Coronary artery (tissue), 2 donors: ENCODE measurements at places on chromosomes 4 and X.

GRCh38 chrX:107730991-107731766 is 44.4 kb downstream of the TSC22D3 start:
- DNase-seq: no peak

DNA sequence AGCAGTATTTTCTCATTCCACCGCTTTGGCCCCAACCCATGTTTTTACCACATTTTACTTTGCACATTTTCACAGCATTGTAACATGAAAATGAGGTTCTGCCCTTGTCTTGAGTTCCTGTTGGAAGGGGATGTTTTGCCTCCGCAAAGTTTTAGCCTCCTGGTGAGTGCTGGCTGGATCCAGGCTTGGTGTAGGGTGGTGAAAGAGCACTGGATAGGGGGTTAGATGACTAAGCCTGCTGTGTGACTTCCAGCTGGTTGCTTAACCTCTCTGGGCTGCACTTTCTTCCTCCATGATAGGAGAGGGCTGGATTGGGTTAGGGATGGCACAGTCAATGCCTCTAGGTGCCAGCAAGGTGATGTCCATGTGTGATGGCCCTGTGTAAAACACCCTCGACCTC is 28.9 kb downstream of the CYTL1 start:
- DNase-seq: no peak

DNA sequence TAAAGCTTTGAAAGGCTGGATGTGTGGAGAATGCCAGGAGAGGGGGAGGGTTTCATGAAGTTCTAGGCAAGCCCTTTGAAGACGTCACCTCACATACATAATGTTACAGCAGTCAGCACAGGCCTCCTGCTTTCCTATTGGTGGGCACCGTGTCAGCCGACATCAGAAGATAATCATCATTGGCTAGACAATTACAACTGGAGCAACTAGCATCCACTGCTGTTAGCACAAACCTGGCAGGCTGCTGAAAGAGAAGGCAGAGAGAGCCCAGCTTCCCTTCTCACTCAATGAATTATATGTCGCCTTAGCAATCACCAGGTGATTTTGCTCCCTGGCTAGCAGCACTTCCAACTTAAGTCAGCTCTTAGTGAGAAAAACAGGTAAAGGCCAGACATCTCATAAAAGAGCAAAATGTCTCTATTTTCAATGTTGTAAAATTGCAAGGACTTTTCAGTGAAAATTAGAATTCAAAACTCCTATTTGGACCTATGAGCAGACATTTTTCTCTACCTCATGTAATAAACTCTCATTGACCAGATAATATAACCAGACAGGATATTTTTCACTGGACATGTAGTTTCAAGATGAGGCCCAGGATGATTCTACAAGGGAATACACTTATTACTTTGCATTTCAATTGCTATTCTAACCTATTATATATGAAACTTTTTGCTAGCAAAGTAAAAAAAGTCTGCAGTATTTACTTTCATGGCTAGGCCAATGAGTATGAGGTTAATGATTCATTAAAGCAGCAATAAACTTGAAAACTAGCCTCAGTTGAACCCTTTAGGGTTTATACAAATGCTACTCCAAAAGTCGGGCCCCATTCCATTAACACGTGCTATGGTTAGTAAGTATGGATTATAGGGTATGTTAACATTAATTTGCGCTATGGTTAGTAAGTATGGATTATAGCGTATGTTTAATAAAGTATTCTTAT is 4.3 kb downstream of the ELOVL6 start:
- DNase-seq: no peak

- DNase-seq: no peak
These were observed 119.1 kb downstream of the SH3RF1 start for GRCh38 chr4:169151671-169152070.

DNA sequence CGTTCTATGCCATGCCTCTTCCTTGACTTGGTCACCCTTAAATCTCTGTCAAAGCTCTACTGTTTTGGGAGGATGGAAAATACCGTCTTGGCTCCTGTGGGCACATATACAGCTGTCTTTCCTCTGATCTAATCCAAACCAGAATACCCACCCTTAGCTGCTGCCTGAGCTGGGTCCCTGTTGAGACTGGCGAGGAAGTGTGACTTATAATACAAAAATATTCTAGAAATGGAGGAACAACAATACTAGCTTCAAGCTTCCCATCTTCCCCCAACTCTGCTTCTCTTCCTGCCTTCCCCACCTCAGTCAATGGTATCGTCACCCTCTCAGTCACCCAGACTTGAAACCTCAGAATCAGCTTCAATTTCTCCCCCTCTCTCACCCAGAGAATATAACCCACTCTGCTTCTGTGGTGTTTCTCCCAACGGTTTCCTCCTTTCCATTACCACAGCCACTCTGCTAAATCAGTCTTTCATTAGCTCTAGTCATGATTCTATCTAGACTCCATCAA is 599 bp upstream of the IL2RG start:
- DNase-seq: no peak
